ENCODE measurements at places on chromosomes 12 and 14.

DNA sequence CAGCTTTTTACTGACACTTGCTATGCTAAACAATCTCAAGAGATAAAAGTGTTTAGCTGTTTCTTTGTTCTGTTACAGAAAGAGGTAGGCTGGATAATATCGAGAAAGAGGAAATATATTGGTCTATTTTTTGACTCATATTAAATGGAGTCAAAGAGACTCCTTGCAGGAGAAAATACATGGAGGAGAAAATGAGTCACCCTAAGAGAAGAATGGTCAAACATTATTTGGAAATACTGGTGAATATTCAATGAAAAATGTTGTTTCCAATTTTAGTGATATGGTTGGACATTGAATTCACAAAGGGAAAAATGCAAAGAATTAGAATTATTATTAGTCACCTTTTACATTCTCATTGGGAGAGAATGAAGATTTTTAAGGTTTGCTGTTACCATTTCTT is 3.2 kb downstream of the KCNJ8 start:
- no peak for DNase-seq

DNA sequence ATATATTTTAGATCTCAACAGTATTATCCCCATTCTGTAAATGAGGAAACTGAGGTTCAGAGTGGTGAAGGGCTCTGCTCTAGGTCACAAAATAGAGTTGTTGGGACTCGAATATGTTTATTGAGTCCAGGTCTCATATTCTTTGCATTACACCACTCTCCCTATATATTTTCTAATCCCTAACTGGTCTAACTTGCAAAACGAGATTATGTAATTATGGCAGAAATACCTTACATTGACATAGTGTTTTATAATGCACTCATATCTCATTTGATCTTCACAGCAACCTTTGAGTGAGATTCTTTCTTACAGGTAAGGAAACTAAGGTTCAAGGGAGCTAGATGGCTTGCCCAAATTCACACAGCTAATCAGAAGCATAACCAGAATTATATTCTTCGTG is 106.9 kb upstream of the LRIG3 start:
- DNase-seq, result no peak

GRCh38 chr14:59419303-59419702 is 45.9 kb downstream of the GPR135 start:
- DNase-seq, result no peak

- no peak for DNase-seq
These were observed 36.0 kb upstream of the FAR2 start for GRCh38 chr12:29113101-29113500.

- no peak for DNase-seq
These were observed 926.6 kb upstream of the TMEM132C start for GRCh38 chr12:127340381-127340780.

DNA sequence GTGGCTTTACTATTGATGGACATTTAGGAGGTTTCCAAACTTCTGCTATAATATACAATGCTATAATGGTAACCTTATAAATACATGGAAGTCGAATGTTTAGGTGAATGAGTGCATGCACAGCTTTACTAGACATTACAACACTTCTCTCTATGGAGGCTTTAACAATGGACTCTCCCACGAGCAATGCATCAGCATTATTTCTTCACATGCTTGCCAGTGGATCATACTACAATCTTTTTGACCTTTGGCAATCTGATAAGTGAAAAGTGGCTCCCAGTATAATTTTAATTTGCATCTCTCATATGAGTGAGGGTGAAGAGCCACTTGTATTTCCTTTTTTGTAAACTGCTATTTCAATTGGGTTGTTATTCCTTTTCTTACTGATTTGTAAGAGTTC is 18.2 kb downstream of the RDH12 start:
- no peak for DNase-seq

DNA sequence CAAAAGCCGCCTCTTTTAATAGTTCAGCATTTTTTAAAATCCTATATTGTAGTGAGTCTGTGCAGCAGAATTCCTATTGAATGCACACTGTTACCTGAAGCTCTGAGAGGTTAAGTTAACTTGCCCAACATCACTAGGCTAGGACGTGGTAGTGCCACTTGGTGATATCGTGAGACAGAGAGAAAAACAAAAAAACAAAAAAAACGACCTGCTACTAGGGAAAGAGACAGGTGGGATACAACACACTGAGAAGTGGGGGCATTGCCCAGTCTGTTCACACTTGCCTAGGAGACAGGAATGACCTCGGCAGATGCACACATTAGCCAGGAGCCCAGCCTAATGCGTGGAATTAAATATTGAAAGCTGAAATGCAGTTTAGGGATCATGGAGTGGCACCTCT is 129.7 kb upstream of the CCND2 start:
- DNase-seq, result no peak
